CD4-positive, CD25-positive, alpha-beta regulatory T cell (primary cell): ENCODE measurements at places on chromosomes 4 and X.

DNA sequence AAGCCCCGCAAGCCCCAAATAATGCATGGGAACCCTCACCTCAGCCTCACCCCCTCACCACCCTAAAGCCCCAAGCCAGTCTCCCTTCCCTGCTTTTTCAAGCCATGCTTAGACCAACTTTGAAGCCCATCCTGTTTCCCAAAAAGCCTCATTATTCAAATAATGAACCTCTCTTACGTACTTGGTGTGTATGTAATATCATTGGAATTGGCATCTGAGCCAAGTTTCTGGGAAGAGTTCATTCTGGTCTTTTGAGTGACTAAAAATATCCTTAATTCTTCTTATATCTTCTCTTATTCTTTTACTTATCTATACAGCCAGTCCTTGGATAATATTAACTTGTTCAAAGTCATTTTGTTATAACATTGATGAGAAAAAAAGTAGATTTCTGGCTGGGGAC lies 875.8 kb upstream of the SLIT2 start:
- no peak for DNase-seq

- no peak for DNase-seq
Observed at GRCh38 chr4:26584725-26585124, 841 bp downstream of the TBC1D19 start.

- DNase-seq = no peak
Observed at GRCh38 chr4:31069151-31069550, 349.0 kb downstream of the PCDH7 start.

GRCh38 chrX:123336666-123337065 lies 152.6 kb downstream of the GRIA3 start:
- DNase-seq = no peak
